Activated CD4-positive, alpha-beta T cell treated with anti-CD3 and anti-CD28 coated beads, Interleukin-2, amount 50 U/mL, for 48 hours (primary cell): ENCODE measurements at places on chromosomes 12 and 14.

- DNase-seq, result no peak
Observed at GRCh38 chr12:16482726-16483125, 123.2 kb downstream of the LMO3 start.

DNA sequence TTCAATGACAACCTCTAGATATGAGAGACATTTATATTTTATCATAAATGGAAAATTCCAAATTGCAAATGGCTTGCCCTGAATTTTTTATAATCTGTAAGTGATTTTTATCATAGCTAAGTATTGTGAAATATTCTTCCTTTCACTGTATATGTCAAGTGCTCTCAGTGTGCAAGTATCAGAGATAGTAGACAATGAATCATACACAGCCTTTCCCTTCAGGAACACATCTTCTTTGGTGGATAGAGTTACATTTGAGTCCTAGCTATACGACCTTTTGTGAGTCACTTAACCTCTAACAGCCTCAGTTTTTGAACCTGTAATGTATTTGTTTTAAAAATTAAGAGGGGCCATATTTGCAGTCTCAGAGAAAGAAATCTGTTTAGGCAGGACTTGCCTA lies 350.7 kb upstream of the SEL1L start:
- no peak for DNase-seq

- DNase-seq, result no peak
Observed at GRCh38 chr12:110203546-110203945, 77.5 kb upstream of the ATP2A2 start.

- DNase-seq, result no peak
Observed at GRCh38 chr14:101202627-101203404, 299.3 kb upstream of the RTL1 start.

DNA sequence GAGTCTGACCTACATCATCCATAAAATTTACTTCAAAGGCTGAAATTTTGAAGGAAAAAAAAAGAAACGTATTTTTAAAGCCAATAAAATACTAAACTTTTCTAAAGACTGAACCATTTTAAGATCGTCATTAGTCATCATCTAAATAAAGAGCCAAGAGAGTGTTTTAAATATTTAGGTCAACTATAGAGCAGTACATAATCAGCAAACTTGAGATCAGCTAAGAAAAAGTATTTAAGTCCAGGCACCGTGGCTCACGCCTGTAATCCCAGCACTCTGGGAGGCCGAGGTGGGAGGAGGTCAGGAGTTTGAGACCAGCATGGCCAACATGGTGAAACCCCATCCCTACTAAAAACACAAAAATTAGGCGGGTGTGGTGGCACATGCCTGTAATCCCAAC lies 35.5 kb downstream of the HECTD1 start:
- DNase-seq, result no peak
